ENCODE measurements at places on chromosomes 4 and X.

DNA sequence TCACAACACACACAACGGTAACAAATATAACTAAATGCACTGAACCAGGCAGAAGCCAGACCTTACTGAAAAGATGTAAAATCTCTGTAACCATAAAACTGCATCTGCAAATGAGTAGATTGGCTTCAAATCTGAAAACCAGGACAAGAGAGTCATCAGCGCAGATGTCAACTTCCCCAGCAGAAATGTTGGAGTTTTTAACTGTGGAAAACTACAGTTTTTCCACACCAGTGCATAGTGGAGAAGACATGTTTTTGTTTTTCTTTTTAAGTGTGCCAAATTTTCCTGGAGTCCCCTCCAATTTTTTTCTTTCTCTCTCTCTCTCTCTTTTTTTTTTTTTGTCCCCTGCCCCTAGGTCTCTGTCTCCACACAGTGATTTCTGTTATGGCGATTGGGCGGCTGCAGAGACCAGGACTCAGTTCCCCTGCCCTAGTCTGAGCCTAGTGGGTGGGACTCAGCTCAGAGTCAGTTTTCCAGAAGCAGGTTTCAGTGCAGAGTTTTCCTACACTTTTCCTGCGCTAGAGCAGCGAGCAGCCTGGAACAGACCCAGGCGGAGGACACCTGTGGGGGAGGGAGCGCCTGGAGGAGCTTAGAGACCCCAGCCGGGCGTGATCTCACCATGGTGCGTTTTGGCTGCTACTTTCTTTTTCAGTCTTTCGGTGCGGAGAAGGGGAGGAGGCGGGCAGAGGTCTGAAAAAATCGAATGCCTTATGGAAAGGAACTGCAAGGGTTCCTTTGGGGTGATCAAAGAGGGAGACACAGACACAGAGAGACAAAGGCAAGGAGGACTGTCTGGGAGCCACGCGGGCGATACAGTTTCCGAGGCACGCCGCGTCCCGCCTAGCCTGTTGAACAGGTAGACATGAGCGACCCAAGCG lies at the start of gene GUCY1A1:
GUCY1A1 (plus strand) TSS at position 505 of the 878 bp plus-strand sequence. CDS start 30,020 bp downstream, outside the sequence.
- peak; percentile 71 for DNase-seq

GRCh38 chr4:53889326-53890055 lies 174.9 kb downstream of the CHIC2 start:
- DNase-seq: no peak

- DNase-seq: peak; percentile 14
Measured at GRCh38 chr4:148415500-148415899, 26.7 kb downstream of the NR3C2 start.

DNA sequence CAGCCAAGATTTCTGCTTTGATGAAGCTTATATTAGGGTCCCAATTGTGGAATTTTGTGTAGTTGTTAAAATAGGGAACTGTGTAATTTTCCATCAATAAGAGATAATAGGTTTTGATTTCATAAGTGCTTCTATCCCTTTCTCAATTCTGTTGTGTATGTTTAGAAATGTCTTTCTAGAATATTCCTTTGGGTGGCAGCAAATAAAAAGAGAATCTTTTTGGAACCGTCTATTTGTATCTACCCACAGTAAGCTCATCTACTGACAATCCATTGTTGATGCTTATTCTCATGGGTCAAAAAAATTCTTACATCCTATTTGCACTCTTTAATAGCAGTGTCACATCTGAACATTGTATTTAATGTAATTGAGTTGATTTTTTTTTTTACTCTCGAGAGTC lies 61.7 kb downstream of the TMA16 start:
- no peak for DNase-seq

DNA sequence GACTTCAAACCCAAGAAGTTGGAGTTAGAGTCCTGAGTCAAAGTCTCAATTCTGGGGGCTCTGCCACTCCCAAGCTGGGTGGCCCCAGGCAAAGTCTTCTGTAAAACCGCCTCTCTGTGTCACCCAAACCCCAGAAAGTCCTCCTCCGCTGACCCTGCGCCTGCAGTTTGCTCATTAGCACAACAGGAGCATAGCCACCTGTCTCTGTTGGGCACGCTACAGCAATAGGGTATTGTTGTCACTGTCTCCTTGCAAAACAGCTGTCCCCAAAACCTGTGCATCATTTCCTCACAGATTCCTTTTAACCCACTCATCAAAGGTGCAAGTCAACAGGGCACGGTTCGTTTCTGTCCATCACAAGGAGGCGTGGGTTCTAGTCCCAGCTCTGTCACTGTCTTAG lies 8.0 kb upstream of the DGAT2L6 start:
- DNase-seq: no peak

- no peak for DNase-seq
Measured at GRCh38 chrX:1137531-1137930, 74.9 kb downstream of the CRLF2 start.

DNA sequence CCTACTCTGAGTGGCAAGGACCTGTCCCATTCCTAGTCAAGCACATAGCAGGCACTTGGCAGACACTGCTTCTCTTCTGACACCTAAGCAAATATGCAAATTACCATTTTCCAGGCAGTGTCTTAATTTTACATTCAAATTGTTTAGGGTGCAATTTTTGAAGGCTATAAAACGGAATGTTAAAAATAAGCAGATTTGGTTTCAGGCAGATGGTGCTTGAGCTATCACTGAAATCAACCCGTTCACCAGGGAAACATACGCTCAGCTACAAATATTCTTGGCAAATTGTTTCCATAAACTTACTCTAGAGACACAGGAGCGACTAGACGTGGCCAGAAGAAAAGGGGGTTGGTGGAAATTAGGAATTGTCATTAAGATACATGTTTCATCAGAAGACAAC lies 45.7 kb downstream of the BEND2 start:
- DNase-seq: no peak

GRCh38 chr4:52799813-52800212 lies 48.6 kb upstream of the ERVMER34-1 start:
- peak; percentile 12 for DNase-seq

GRCh38 chrX:45851434-45851991 lies 650.8 kb upstream of the DIPK2B start:
- DNase-seq: no peak

- peak; percentile 14 for DNase-seq
Measured at GRCh38 chr4:338759-339097, 1.1 kb downstream of the ZNF141 start.

DNA sequence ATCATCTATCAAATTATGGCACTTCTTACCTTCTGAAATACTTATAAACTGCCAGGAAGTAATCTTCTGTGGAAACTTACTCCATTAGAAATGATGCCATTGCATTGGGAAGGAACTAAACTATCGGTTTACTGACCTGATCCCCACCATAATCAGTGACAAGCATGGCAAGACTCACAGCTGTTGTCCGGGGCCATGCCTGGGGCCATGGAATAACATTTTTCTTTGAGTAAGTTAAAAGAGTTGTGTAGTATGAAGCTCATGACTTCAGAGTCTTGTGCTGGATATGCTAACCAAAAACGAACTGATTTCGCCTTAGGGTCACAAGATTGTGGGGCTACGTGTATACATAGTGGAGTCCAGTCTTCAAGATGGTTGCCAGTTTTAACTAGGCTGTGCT lies 15.4 kb downstream of the MTHFD2L start:
- no peak for DNase-seq

DNA sequence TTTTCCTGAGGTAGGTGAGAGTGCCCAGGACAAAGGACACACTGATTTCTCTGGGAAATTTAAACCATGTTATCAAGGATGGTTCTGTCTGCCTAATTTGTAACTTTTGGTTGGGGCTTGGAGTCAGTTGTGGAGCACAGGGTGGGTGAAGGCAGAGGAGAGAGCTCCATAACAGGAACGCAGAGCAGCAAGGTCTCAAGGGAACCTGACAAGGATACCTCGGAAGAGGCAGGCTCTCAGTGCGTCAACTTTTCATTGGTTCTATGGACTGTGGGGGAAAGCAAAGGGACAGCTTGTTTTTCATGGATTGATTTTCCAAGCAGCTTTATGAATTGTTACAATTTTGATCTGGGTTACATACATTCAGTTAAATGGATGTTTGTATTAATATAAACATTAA lies 110.4 kb downstream of the SLIT2 start:
- no peak for DNase-seq

GRCh38 chr4:73434311-73434710 lies 1.7 kb upstream of the AFP start:
- DNase-seq: no peak

DNA sequence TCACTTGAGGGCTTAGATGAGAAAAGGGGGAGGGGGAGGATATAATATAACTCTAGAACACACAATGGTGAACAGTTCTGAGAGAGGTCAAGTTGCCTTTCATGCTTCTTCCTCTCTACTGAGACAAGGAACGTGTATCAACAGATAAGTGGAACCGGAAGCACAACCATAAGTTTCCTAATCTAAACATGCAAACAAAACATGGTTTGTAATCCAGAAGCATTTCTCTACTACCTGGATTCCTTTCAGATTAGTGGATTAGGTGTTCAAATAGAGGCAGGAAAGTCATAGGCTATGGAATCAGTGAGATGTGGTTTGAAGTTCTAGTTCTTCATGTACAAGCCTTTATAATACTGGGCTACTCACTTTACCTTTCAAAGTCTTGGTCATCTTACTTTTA lies 460.6 kb downstream of the IDS start:
- no peak for DNase-seq

GRCh38 chr4:99808260-99808857 lies 8.3 kb upstream of the DAPP1 start:
- DNase-seq: peak; percentile 59

DNA sequence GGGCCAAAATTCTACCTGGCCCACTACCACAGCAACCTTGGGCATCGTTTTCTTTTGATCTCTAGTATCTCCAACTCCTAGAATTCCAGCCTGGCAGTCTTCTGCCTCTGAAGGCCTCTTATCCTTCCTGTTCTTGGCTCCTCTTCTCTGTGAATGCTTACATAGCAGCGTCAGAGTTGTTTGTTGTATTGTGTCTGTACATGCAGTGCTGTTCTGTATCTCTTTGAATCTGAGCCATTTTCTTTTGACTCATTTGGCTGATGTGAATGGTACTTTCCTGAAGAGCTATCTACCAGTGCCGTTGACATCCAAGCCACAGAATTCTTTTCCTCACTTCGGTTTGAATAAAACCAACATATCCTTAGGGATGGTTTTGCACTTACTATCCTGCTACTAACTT lies 79.2 kb downstream of the TMEM164 start:
- DNase-seq: no peak

GRCh38 chr4:150909116-150909515 lies 106.0 kb downstream of the LRBA start:
- DNase-seq: no peak

DNA sequence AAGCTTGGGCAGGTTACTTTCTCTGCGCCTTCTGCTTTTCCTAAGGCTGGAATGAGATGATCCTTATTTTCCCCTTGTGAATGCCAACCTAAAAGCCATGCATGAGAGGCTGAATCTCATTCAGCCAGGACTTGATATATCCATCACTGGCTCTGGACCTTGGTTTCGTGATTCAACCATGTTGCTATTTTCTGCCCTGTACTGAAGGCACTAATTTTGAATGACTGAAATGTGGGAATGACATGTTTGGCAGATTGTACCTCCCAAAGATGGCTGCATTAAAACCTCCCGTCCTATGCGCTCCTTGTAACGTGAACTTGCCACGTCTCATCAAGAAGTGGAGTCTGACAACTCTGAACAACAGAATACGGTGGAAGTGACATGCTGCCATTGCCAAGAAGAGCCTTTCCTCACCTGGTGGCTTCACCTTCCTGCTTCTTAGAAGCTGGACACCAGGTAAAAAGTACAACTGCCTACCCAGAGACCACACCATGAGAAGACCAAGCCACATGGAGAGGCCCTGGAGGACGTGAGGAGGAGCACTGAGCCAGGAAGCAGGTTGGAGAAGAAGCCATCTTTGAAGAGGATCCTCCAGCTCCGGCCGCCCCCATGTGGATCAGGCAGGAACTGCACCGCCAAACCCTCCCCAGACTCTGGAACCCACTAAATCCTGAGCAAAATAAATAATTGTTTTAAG lies 174.5 kb downstream of the NSUN7 start:
- peak; percentile 80 for DNase-seq

GRCh38 chrX:101462892-101463291 lies 22.4 kb upstream of the ARMCX4 start:
- DNase-seq: peak; percentile 11

DNA sequence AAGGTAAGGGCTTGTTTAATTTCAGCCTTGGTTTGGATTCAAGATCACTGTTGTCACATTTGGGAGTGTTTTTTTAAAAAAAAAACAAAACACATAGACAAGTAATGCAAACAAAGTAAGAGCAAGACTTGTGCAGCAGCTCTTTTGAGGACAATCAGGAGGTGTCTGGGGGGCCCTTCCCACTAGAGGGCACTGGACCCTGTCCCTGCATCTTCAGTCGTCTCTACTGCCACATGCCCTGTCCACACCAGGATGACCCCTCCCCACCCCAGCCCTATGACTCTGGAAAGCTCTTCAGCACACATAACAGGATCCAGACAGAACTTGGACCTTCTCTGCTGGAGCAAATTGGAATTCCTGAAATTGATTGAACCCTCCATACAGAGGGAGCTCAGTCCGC lies 71.0 kb downstream of the USP46 start:
- DNase-seq: peak; percentile 53

DNA sequence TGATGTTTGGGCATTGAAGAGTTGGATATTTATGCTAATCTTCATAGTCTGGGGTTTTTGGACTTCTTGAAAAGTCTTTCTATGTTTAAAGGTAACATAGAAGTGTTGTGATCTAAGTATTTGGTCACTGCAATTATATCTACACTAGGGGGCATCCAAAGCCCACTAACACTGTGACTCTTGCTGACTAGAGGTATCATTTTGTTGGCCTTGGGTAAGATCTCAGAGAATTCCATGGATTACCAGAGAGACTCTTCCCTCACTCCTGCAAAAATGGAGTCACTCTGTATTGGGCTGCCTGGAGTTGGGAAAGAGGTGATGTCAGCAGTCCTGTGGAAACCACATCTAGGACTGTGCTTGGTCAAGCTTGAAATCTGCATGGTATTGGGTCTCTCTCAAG lies 1077.6 kb downstream of the FAM133A start:
- DNase-seq: no peak

- DNase-seq: no peak
Measured at GRCh38 chr4:107856901-107857300, 32.2 kb downstream of the SGMS2 start.

DNA sequence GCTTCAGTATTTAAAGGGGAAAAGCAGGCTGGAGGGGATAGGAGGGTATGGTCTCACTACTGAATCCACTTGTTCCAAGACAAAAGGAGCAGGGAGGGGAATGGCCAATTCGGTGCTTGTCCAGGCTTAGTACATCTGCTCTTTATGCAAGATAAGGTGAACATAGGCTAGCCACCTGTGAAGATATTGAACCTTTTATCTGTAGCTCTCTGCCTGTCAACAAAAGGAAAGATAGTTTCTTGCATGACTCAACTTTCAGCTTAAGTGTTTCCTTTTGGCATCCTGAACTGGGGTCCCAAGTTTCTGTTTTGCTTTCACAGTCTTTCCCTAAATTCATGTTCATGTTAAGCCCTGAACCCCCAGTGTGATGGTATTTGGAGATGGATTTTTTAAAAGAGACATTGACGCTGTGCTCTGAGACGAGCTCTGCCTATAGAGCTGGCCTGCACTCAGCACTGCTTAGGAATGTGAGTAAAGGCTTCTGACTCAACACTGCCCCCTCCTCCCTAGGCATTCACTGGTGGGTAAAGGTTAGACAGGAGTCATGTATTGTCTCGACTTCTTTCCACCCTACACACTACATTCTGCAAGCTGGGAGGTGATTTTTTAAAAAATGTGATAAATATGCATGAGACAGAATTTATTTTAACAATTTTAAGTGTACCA lies 28.2 kb downstream of the FAM149A start:
- DNase-seq: no peak

- no peak for DNase-seq
Measured at GRCh38 chrX:56498756-56499155, 64.7 kb upstream of the UBQLN2 start.

- no peak for DNase-seq
Measured at GRCh38 chr4:189767941-189768340, 172.7 kb upstream of the FRG1 start.

Data from BE2C (cell line).